NCI-H2081 treated with DMSO at 0.1 percent for 48 hours (cell line): ENCODE measurements at places on chromosomes 4 and X.

DNA sequence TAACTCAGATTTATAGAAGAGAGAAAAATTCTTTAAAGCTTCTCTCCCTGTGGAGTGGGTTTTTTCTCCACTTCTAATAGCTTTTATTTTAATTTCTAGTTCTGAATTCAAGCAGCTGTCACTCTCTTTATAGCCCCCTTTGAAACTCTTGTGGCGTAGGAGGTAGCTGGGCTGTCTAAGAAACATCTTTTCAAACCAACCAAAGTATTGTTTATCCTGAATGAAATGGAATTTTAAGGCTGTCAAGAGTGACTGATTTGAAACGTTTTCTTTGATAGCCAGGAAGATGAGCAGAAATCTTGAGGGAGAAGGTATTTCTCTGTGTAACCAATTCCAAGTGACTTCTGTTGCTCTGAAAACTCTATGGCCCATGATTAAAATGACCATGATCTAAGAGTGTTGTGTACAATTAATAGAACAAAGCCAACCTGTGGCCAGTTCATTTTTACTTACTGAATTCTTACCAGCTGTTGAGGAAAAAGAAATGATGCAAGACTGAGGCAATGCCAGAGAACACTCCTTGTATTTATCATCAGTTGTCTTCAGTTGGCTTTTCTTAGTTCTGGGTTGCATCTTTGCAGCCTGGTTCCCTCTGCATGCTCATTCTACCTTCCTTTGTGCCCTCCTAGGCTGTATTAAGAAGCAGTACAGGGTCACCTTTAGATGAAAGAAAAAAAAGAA lies 298.4 kb downstream of the ARHGAP10 start:
- no peak for DNase-seq

GRCh38 chr4:15027921-15028435 lies 25.7 kb downstream of the CPEB2 start:
- no peak for DNase-seq

- no peak for DNase-seq
Observed at GRCh38 chrX:152926279-152926678, 28.4 kb downstream of the ZNF185 start.

- no peak for DNase-seq
Observed at GRCh38 chrX:107603429-107604159, 24.7 kb upstream of the PRPS1 start.

DNA sequence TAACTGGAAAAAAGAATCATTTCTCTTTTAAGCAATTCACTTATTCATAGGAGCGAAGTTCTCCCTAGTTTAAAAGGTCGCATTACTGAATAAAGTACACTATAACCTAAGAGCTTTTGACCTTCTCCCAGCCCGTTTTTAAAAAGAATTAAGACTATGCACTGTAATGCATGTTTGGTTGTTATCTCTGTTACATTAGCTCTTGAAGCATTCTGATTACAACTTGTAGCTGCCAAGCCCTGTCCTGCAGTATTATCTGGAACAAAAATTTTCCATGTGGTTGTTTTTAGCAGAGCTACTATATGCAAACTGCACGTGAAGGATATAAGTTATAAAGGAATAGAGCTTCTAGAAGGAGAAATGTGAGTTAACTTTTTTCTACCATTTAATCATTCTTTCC lies 8.1 kb downstream of the GAB1 start:
- no peak for DNase-seq
